ENCODE measurements at places on chromosomes 5 and 9. TPM values are rescaled to one million over a fixed set of nuclear protein-coding genes. Genes with fewer than 3 reads are reported as not detected.

Gene KCNIP1
- total RNA-seq = 0.33 TPM

Gene ENHO
- total RNA-seq = 33.3 TPM

Gene MCC
- 23.0 TPM for total RNA-seq

Gene AQP3
- 2.6 TPM for total RNA-seq

Gene CD14
- total RNA-seq = 0.21 TPM

Gene AGXT2
- not detected for total RNA-seq

Gene ABO
- not detected for total RNA-seq

Gene UBTD2
- total RNA-seq = 29.2 TPM

DNA sequence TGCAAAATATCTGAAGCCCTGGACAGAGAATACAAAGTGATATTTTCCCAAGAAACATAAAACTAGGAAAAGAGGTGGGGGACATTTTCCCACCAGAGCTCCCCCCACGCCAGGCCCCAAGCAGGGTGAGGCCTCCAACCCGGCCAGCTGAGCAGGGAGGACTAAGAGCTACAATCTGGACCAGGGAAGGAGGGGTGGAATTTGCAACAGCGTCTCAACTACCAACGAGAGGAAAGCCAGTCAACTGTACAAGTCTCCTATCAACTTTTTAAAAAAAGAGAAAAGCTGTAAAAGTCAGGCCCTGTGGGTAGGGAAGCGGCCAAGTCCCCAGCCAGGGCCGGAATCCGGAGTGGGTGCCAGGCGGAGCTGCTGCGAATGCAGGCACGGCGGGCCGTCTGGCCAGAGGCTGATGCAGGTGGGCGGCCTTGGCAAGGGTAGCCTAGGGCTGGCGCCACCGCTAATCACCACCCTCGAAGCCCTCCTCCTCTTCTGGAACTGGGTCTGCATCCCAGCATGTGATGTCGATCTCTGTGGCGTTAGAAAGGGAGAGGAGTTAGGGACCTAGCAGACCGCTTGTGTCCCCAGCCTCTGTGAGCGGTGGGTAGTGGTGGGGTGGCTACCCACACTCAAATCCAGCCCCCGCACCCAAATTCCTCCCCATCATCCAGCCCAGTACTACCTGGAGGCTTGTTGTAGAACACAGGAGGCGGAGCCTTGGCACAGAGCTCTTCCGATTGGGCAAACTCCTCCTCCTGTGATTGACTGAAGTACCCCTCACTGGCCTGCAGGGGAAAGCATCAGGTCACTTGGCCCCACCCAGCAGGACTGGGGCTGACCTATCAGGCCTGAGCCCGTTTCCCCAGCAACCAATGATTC is 10.6 kb downstream of the PRR7 start:
- peak; percentile 99 for DNase-seq

- DNase-seq = no peak
These were observed 1068.7 kb downstream of the CDH12 start for GRCh38 chr5:21784487-21784886.

DNA sequence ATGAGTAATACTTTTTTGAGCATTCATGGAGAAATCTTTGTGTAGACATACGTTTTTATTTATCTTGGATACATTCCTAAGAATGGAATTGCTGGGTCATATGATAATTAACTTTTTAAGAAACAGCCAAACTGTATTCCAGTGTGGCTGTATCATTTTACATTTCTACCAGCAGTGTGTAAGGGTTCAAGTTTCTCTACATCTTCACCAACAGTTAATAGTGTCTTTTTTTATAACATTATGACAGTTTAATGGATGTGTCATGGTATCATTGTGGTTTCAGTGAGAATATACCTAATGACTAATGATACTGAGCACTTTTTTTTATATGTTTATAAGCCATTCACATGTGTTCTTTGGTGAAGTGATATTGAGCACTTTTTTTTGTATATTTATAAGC is 52.4 kb downstream of the NIPBL start:
- DNase-seq = no peak

GRCh38 chr5:38598994-38599617 is 42.7 kb upstream of the LIFR start:
- DNase-seq = no peak

DNA sequence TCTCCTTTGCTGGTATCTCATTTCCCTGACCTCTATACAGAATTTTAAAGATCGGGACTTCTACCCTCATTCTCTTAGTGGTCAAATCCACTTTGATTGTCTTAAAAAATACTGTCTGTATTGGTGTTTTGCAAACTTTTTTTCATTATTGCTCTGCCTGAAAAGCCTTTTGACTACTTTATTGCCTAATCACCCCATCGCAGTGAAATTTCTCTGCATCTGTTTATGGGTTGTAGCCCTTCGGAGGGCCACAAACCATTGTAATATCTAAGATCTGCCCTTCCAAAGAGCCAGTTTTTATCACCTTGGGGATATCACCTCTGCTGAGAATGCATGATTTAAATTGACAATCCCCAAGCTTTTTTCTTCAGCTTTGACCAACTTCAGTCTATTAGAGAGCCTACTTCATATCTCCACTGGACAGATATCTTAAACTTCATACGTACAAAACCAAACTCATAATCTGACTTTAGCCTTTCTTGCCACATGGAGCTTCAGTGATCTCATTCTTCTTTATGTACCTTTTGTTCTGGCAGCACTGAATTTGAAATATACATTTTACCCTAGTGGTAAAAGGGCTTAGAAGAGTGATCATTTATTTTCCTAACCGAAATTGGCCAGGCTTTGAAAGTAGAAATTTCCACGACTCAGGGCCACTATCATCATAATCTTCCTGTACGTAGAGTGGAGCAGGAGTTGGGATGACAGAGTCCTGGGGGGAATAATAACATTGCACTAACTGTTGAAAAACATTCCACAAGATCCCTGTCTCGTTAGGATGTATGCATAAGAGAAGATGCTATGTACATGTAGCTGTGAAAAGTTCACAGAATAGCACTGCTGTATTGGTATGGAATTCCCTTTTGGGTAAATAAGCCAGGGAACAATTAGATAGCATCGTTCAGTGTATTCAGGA is 21.4 kb downstream of the KIF2A start:
- no peak for DNase-seq

DNA sequence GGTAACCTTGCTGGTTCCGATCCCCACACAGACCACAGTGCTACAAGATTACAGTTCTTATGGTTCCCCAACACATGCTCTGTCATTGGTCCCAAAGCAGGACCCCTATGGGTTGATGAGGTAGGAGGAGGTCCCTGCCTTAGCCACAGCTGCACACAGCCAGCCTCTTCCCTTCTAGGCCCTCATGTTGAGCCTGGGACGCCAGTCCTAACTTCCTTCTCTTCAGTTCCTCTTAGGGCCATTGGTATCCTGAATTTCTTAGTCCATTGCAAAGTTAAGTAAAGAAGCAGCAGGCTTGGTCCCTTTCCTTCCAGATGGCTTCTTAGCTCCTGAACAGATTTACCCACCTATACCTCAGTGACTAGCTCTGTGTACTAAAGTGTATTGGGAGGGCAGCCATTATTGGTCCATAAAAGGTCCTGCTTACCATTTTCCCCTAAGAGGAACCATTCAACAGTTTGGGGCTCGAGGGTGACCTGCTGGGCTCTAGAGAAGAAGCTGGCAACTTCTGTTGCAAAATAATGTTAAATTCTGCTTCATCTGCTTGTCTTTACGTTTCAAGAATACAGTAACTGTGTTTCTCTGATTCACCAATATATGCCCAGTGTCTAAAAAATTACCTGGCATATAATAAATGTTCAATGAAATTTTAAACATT is 50.2 kb downstream of the PDCD1LG2 start:
- DNase-seq = no peak

GRCh38 chr5:173602423-173602822 is 14.0 kb downstream of the BOD1 start:
- DNase-seq = peak; percentile 42

DNA sequence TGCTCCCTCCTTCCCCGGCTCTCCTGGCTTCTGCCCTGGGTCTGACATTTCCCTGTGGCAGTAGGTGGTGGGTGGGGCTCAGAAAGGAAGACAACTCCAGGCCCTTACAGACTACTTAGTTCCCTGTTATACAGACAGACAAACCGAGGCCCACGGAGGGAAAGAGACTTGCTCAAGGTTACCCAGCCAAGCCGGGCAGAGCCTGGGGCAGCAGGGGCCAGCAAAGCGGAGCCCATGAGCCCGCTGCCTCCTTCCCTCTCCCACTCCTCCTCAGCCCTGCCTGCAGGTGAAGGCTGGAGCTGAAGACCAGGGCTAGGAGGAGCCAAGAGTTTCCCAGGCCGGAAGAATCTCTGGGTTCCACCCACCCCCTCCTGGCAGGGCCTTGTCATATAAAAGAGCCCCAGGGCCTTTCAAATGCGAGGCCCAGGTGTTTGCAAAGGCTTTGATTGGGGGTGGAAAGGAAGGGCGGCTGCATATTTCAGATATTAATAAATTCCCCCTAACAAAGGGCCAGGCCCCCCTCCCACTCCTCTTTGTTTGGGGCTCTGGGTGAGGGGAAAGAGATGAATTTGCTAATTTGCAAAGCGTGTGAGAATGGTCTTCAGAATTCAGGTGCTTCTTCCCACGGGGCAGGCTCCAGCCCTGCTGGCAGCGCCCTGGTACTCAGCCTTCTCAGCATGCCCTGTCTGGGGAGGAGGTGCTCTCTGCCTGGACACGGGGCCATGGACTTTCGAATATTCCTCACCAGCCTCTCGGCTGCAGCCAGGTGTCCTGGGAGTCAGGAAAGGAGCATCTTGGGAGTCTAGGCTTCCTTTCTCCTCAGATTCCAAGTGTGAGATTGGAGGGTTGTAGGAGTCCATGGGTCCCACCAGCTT is 21.5 kb downstream of the SLC6A7 start:
- peak; percentile 96 for DNase-seq

DNA sequence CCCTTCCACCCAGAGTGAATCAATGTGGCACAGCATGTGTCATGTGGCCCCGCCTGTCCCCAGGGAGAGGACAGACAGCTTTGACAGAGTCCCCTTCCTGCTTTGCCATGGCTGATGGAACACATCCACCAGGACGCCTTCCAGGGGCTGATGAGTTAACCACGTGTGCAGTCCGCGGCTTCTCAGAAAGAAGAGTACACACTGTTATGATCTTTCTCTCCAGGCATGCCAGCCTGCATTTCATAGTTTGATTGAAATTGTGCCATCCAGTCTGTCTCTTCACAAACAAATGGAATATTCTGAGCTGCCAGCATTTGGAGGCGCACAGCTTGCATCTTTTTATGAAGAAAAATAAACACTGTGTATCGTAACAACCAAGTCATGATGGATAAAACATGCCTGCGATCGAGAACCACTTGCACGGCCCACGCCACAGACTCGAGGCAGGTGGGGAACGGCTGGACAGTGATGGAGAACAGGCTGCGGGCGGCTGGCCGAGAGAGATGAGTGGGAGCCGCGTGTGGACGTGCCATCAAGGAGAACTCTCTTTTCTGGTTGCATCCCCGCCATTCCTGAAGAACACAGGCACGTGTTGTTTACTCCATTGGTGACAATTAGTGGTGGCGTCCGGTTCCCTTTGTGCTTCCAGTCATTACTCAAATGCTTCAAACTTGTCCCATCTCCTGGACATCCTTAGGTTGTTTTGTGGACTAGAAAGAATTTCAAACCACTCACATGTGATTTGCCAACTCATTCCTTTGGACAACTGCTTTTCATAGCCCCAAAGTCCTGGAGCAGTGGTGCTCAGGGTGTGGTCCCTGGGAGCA is 220.2 kb downstream of the AGTPBP1 start:
- DNase-seq = no peak

DNA sequence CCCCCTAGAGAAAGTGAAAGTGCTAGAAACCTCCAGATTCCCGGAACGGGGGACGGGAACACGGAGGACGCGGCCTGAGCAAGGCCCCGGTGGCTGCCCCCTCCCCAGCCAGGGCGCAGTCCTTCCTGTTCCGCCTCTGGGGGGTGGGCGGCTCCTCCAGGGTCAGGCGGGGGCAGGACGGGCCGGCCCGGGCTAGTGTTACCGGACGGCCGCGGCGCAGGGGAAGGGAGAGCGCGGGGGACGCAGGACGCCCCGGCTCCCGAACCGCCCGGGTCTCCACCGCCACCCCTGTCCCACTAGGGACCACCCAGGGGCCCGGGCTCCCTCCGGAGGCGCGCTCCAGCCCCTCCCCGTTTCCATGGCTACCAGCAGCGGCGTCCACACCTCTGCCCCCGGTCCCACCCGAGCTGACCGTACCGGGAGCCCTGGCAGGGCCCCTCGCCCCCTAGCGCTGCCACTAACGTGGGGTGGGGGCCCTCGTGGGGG is 579 bp downstream of the SLC12A7 start:
- DNase-seq = peak; percentile 93

- DNase-seq = no peak
These were observed 70.5 kb downstream of the ST8SIA4 start for GRCh38 chr5:100832252-100833230.

- peak; percentile 69 for DNase-seq
These were observed 55.2 kb downstream of the C9orf85 start for GRCh38 chr9:71966601-71967000.

DNA sequence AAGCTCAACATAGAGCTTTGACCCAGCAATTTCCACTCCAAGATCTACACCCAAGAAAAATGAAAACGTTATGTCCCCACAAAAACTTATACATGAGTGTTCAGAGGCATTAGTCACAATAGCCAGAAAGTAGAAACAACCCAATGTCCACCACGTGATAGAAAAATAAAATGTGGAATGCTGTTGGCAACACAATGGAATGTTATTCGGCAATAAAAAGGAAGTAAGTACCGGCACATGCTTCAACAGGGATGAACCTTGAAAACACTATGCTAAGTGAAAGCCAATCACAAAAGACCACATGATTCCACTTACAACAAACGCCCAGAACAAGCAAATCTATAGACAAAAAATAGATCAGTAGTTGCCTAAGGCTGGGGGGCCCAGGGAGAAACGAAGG is 6.0 kb downstream of the UBQLN1 start:
- no peak for DNase-seq

GRCh38 chr5:55829956-55830355 is 21.2 kb upstream of the IL31RA start:
- DNase-seq = no peak

- no peak for DNase-seq
These were observed 8.0 kb upstream of the ZNF366 start for GRCh38 chr5:72515211-72515610.

DNA sequence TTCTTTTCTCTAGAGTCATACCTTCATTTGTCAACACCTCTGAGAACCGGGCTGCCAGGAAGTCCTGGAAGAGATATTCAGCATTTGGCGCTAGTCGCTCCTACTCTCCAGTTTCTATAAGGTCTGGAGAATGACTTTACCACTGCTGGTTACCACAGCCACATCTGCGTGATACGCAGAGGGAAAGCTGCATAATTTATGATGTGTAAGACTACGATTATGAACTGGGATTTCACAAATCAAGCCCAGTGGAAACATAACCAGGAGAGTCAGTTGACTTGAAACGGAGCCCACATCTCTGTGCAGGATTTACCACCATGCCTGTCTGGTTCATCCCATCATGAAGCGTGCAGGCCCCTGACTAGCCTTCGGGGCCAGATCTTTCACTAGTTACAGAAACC is 72.6 kb downstream of the FGF1 start:
- no peak for DNase-seq

DNA sequence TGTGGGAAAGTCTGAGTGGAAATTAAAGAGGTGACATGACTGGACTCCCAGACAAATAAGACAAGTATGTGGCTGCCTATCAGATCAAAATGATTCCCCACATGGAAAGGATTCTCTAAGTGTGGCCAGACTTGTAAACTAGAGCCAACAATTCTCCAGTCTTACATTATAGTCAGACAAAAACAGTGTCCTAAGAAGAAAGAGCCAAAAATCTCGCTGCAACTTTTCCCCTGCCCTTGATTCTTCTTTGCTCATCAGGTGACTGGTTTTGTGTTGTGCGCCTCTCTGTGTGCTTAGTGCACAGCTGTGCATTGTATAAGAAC is 164.2 kb upstream of the TARS1 start:
- DNase-seq = no peak

- DNase-seq = no peak
These were observed 48.8 kb downstream of the MAST4 start for GRCh38 chr5:66645039-66645438.

All from H7 (cell line).